Left kidney (tissue), 8 donors: ENCODE measurements at places on chromosomes 6 and 20. TPM values are rescaled to one million over a fixed set of nuclear protein-coding genes. Genes with fewer than 3 reads are reported as not detected.

The ADGB gene
- polyA plus RNA-seq: 0.62 TPM

The MYLK2 gene
- polyA plus RNA-seq: 0.76 TPM

The RIN2 gene
- 38.1 TPM for polyA plus RNA-seq

The TMC2 gene
- 0.50 TPM for polyA plus RNA-seq

The RSPH4A gene
- polyA plus RNA-seq: 4.2 TPM

The OPRL1 gene
- polyA plus RNA-seq: 1.1 TPM

The ANGPT4 gene
- polyA plus RNA-seq: 0.22 TPM

The NFKBIE gene
- polyA plus RNA-seq: 9.6 TPM

The HCRTR2 gene
- 0.35 TPM for polyA plus RNA-seq

The ABHD16B gene
- polyA plus RNA-seq: not detected

The SLC22A7 gene
- polyA plus RNA-seq: 1.2 TPM

GRCh38 chr20:64164123-64164836, at the start of gene MYT1:
Gene MYT1 (plus strand): TSS chr20:64164452. CDS start chr20:64198862, 34,410 bp downstream.
- DNase-seq: no peak

DNA sequence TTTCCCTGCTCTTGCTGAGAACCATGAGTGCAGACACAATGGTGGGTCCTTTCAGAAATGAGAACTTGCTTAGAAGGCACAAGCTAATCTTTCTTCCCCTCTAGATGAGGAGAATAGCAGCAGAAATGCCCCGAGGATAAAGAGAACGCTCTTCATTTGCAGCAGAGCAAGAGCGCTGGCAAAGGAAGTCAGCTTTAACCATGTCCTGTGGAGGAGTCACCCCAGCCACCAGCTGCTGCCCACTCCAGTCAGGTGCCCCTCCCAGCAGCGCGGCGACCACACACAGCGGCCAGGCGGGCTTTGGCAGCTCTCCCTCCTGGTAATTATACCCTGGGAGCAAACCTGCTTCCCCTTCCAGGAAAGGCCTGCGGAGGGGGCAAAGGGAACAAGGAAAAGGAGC, 42.4 kb upstream of the EMILIN3 start:
- DNase-seq: peak; percentile 47

- DNase-seq: no peak
Measured at GRCh38 chr6:122580737-122581136, 29.5 kb upstream of the PKIB start.

GRCh38 chr6:22412994-22413393, 116.2 kb upstream of the PRL start:
- DNase-seq: no peak

GRCh38 chr6:112663698-112664097, 316.6 kb downstream of the RFPL4B start:
- no peak for DNase-seq

DNA sequence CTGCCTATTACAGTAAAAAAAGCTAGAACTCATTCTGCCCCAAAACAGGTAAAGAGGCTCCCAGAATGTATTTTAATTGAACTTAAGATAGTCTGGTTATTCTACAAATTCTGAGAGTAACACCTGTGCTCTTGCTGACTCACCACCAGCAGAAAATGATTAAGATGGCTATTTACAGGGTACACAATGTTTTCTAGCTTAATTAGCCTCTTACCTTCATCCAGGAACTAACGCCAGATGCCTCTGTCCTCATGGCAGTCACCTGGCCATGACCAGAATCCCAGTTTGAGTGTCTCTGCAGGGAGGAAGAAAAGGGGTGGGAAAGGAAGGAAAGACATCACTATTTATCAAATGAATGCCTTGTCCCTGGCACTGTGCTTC, 31.3 kb upstream of the PPP1R3G start:
- no peak for DNase-seq

DNA sequence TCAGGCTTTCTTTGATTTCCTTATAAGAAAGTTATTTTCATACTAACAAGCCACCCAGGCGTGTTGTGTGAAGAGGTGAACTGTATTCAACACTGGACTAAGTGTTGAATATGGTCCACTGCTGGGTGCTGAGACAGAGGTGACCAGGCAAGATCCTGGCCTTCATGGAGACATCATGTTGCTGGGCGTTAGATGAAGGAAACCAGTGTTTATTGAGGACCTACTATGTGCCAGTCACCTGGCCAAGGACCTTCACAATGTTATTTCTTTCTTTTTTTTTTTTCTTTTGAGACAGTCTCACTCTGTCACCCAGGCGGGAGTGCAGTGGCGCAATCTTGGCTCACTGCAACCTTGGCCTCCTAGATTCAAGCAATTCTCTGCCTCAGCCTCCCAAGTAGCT, 1.9 kb upstream of the TREML1 start:
- DNase-seq: no peak

DNA sequence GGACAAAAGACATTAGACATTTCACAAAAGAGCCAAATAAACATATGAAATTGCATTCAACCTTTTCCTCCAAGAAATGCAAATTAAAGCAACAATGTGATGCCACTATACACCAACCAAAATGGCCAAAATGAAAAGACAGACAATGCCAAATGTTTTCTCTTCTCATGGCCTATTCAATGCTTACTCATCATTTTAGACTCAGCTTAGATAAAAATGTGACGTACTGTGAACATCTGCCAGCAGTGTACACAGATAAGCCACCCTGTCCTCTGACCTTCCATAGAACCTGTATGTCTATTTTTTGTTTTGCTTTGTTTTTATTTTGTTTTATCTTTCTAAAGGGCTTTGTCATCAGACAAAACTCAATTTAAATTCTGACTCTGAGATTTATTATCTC, 385.2 kb downstream of the FRK start:
- DNase-seq: no peak

DNA sequence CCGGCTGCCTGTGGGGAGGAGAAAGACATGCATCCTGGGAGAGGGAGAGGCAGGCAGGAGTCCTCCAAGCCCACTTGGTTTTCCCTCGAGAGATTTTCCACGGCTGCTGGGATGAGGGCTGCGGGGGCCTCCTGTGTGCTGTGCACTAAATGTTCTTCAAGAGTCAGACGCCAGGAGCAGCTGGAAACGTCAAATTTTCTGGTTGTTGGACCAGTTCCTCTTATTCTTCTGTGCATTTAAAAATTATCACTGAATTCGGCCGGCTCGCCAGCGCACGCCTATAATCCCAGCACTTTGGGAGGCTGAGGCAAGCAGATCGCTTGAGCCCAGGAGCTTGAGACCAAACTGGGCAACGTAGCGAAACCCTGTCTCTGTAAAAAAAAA, 32.8 kb upstream of the NTSR1 start:
- no peak for DNase-seq

DNA sequence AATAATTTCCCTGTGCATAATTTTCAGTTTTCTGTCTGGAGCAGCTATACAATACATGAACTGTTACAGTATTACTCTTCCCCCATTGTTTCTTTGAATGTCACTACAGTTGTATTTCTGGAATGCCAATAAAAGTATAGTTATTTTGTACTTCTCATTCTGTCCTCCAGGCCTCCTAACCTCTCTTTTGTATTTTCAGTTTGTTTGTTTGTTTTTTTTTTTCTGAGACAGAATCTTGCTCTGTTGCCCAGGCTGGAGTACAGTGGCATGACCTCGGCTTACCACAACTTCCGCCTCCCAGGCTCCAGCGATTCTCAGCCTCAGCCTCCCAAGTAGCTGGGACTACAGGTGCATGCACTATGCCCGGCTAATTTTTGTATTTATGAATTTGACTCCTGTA, 16.8 kb upstream of the ARID1B start:
- no peak for DNase-seq

DNA sequence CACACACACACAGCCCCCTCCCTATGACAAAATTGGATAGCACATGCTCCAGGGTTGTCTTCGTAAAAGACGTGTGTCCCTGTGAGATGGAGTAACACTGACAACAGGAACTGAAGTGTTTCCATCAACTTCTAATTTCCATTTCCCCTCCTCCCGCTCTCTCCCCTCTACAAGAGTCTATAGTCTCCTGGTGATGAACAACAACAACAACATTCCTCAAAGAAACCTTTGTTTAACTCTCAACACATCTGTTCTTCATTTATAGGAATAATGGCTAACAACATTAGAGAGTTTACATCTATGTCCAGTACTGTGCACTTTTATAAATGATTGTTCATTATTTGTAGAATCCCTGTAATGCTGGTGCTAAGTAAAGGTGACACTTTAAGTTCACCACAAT, 205.8 kb upstream of the SSTR4 start:
- no peak for DNase-seq

DNA sequence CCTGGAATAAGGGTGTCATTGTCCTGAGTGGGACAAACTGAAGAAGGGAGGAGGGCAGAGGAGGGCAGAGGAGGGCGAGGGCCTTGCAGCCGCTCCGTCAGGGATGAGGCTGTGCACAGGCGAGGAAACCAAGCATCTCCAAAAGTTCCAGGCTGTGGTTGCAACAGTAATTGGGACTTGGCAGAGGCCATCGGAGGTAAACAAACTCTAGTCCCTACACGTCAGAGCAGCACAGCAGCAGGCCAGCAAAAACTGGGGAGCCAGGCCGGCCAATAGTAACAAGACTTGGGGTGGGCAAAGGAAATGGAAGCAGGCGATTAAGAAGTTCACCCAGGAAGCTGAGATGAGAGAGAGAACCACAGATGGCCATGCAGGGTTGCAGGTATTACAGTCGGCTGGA, 142.8 kb downstream of the SMOC2 start:
- DNase-seq: no peak

GRCh38 chr6:22627644-22628043, 58.3 kb downstream of the HDGFL1 start:
- no peak for DNase-seq

DNA sequence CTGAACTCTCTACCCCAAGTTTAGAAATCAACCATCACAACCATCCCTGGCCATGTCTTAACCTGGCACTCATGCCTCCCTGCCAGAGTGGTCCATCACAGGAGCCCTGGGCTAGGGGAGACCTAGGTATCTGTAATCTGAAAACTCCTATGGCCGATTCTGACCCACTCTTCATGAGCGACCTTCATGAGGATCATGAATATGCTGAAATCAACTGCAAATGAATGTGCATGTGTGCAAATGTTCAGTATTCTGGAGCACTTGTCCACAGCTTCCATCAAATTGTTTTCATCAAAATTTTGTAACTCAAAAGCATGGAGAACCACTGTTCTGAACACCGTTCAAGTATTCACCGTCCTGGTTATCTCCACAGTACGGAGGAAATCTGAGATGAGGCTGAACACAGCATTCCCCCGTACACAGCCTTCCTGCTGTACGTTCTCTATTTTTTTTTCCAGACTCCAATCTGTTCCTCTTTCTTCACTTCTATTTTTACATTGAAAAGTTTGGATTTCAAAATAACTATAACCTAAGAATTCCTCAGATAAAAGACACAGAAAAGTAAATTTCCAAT, 17.7 kb downstream of the METTL24 start:
- DNase-seq: no peak

DNA sequence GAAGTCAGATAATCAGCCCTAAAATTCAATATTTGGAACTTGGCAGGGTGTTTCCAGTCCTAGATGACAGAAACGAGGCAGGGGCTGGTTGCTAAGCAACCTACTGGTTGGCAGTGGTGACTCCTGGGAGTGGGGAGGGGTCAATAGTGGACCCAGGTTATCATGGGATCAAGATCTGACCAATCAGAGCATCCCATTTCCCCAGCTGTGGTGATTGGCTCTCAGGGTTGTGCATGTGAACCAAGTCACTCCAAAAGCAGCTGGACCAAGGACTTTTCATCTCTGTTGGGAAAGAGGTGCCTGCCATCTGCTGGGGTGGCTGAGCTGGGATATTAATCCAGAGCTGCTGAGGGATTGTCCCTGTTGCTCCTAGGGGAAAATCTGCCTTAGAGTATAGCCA, 253.4 kb downstream of the PREX1 start:
- DNase-seq: no peak

DNA sequence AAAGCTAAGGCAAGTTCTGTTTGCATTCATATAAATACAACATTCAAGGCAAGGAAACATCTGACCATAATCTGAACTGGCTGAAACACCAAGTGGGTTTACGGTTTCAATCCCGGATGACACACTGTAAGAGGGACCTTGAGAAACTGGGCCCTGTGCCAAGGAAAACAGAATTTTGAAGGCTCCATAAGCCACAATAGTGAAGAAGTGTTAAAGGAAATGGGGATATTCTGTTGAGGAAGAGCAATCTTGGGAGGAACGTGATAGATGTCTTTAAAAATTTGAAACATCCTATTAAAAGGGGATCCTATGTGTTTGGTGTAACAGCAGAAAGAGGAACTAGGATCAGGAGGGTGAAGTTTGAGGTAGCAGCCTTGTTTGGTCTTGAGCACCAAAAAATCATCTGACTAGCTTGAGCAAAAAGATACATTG, 82.4 kb upstream of the TAB2 start:
- peak; percentile 49 for DNase-seq

- no peak for DNase-seq
Measured at GRCh38 chr6:153580776-153581175, 449.7 kb upstream of the RGS17 start.

DNA sequence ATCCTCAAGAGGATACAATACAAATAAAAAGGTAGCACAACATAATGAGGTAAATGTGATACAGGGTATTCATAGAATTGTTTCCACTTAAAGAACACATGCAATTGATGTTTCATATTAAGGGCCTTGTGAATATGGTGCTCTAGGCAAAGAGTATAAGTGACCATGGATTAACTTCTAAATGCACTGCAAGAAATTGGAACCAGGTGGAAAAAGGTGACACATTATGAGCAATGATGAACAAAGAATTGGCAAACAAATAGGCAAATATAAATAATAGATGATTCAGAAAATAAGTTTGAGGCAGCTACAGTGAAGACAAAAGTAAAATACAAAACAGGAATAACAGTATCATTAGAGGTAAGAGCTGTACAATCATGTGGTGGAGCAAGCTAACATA, 192.0 kb downstream of the GRIK2 start:
- DNase-seq: no peak

GRCh38 chr20:49989234-49990065, 6.7 kb downstream of the SNAI1 start:
- DNase-seq: peak; percentile 64

- DNase-seq: no peak
Measured at GRCh38 chr6:28078836-28079235, 1.5 kb upstream of the ZNF165 start.

DNA sequence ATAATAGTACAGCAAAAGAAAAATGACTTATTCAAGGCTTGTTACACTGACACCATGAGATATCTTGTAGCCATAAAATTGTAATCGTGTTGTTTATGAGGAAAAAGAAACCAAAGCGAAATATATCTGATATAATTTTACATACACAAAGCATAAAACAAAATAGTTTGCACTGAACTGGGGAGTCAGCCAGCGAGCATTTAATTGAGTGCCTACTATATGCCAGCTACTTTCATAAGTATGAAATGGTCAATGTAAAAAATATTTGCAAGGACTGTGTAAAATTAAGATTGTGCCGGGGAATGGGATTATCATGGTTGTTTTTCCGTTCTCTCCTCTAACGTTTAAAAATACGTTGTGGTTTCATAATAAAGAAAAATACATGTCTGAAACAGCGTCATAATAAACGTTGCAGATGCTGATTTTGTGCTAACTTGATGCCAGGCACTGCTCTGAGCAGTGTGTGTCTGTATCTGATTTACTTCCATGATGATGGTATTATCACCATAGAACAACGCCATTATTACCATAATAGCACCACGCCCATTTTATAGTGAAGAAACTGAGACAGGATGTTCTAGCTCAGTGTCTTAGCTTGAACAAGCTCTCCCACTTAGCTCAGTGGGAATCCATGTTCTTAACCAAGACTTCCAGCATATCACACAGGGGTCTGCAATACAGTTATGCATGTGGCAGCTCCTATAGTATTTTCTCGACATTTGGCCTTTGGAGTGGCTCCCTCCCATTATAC, 144.6 kb downstream of the BCAS1 start:
- DNase-seq: no peak
